ENCODE measurements at places on chromosomes 2 and 18.

- no peak for DNase-seq
These were observed 29.2 kb upstream of the CDH7 start for GRCh38 chr18:65721619-65722018.

GRCh38 chr18:13390196-13390595 lies 171.6 kb downstream of the LDLRAD4 start:
- no peak for DNase-seq

DNA sequence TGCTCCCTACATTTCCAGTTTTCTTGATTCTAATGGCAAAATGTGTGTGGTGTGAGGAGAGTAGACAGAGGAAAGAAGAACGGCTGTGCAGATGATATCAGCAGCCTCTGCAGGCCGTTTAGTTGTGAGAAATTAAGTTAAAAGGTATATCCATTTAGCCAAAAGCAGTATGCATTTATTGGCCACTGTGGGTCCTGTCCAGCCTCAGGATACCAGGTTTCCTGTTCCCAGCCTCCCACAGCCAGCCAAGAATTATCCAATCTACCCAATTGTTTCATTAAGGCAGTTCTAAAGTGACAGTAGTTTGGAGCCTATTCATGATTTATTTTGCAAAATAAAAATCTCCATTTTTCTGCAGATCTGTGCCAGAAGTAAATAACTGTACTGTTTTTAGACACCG lies 107.5 kb downstream of the TMEM18 start:
- no peak for DNase-seq

GRCh38 chr2:104163611-104164130 lies 690.2 kb upstream of the POU3F3 start:
- DNase-seq, result no peak

- no peak for DNase-seq
These were observed 46.5 kb downstream of the UNC50 start for GRCh38 chr2:98654699-98655495.

- no peak for DNase-seq
These were observed 50.6 kb upstream of the STAT1 start for GRCh38 chr2:191064590-191064989.

- DNase-seq, result no peak
These were observed 381.5 kb upstream of the ETAA1 start for GRCh38 chr2:67015681-67016080.

- no peak for DNase-seq
These were observed 8.0 kb downstream of the TUBA3E start for GRCh38 chr2:130190237-130190636.

DNA sequence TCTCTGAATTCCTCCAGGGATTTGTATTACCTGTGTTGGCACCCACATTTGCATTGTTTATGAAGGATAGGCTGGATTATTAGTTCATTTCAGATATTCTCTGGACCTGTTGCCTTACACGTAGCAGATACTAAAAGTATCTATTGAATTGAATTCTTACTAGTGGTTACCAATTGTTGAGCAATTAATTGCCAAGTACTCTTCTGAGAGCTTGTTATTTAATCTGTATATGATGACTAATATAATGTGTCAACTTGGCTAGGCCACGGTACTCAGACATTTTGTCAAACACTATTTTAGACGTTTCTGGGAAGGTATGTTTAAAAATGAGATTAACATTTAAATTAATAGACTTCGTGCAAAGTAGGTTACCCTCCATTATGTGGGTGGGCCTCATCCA lies 2.5 kb upstream of the SPP2 start:
- no peak for DNase-seq

GRCh38 chr2:7405861-7406715 lies 488.9 kb downstream of the RNF144A start:
- no peak for DNase-seq

- DNase-seq, result no peak
These were observed 101.3 kb downstream of the PID1 start for GRCh38 chr2:229169751-229170150.

DNA sequence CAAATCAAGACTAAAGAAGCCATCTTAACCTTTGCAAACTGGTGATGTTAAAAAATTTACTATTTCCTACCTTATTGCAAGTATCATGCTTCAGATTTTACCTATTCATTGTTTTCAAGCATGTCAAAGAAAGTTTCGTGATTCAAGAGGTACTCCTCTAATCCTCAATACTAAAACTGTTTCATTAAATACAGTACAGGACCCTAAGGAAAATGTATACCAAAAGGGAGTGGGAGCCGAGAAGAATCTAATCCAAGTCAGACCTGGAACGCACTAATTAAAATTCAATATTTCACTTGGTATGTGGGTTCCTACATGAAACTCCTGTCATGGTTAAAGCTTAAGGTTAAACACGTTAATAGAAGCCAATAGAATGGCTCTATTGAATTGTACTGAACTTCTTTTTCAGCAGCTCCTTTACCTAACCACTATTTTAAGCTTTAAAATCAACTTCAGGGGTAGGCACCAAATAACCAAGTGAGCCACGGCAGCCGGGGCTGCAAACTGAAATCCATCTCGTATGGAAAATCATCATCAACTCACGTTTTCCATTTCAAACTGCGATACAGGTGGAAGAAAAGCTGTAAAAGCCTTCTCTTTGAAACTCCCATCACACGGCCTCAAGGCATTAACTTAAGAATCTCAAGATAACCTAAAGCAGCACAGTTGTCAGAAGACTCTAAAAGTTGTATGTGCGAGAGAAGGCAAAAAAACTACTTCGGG lies 188.8 kb downstream of the ZEB2 start:
- DNase-seq, result no peak

- no peak for DNase-seq
These were observed 1.0 kb downstream of the PSTPIP2 start for GRCh38 chr18:46070815-46071652.

DNA sequence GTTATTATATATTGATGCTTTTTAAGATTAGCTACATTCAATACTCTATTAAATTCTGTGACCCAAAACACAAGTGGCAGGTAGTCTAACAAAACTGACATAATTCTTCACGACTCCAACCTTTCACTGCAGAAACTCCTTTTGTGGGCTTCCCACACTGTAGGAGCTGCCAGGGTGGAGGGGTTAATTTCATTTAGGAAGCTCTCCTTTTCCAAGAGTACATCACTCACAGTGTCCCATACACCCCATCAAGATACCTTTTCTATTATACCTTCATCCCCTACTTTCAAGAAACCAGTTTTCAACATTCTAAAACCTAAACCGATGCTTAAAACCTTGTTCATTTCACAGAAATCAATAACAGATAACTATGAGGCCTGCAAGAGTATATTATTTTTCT lies 825 bp downstream of the THUMPD2 start:
- no peak for DNase-seq

- DNase-seq, result no peak
These were observed 199.2 kb upstream of the SMAD2 start for GRCh38 chr18:48129621-48130082.

DNA sequence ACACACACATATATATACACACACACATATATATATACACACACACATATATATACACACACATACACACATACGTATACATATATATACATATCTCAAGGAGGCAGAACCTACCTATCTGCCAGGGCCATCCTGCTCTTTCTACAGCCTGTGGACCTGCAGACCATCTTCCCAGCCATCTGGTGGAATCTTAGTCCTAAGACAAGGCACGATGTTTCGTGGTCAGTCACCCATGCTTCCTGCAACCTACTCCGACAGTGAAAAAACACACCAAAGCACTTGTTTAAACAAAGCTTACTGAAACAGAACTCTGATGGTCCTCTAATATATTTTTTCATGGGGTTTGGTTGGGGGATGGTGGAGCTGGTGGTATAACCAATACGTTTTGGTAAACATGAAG lies 164.2 kb upstream of the ZNF521 start:
- no peak for DNase-seq

DNA sequence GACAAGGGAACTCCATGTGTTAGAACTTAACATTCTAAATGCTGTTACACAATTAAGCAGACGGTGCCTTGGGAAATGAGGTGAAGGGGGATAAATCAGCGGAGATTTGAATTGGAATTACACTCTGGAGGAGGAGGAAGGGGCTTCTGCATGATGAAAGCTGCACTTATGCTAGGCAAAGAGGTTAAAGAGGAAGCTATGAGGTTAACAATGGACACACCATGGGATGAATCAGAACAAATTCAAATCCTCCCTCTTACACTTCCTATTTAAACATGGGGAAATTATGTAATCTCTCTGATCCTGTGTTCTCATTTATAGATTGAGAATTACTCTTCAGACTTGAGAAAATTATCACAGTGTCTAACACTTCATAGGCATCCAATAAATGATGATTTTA lies 121.5 kb upstream of the SIX2 start:
- DNase-seq, result no peak

DNA sequence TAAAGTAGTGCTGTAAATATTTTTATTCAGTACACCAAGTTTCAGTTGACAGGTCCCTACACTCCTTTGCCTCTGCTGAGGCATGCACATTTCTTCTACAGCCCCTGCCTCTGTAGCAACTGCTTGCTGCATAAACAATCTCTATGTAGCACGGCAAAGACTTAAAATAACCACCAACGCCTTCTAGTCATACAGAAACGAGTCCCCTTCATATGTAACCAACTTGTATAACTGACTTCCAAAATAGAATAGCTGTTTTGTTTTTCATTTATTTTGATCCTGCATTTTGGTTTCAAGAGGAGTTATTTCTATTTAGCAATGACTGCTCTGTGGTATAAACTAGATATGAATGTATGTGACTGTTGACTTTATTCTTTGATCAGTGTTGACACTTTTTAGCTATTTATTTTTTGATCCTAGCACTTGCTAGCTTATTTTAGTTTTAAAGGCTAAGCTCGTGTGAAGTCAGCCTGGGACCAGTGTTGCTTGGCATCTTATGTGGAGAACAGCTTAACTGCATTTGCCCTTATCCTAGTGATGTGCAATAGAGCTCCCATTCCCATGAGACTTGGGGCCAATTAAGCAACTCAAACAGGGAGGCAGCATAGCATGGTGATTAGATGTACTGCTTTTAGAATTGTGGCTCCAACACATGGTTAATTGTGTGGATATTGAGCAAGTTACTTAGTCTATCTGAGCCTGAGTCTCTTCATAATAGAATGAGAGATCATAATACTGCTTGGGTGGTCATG lies 79.6 kb downstream of the HRH4 start:
- no peak for DNase-seq

DNA sequence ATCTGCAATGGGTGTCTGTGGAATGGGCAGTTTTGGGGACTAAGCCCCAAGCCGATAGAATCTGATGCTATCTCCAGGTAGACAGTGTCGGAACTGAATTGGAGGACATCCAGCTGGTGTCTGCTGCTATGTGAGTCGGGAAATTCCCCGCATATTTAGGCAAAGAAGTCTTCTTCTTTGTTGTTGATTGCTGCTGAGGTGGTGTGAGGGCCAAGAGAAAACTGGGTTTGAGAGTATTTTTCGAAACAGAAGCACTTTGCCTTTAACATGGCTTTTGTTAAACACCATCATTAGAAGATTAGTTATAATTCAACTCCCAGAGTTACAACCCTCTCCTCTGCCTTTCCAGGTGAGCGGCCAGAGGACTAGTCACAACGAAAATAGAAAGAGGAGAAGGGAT lies 49.4 kb upstream of the ACTR3 start:
- no peak for DNase-seq

GRCh38 chr2:162021516-162022058 lies 52.4 kb downstream of the DPP4 start:
- DNase-seq, result no peak

DNA sequence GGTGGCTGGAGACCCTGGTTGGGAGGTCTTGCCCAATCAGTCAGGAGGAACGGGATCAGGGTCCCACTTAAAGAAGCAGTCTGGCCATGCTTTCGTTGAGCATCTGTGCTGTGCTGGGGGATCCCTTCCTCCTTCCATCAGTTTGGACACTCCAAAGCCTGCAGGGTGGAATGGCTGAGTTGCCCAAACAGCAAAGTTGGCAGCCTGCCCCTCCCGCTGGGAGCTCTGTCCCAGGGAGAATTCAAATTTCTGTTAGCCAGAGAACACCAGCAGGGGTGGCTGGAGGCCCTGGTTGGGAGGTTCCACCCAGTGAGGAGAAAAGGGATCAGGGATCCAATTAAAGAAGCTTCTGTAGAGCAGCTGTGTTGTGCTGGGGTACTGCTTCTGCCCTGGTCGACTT lies 96.9 kb upstream of the CTAGE1 start:
- DNase-seq, result no peak

DNA sequence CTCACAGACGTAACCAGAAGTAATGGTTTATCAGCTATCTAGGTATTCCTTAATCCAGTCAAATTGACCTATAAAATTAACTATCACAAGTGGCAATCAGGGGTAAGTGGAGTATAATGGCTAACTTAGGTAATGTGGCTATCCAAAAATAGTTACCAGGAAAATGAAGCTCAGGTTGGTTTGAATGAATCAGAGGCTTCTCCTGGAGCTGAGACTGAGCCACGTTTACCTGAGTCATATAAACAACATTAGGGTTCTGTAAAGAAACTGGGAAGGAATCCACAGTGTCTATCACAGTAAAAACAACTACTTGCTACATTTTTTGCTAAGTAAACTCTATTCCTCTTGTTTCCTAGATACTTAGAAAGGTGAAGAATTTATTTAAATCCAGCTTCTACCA lies 236.0 kb upstream of the SPHKAP start:
- DNase-seq, result no peak

DNA sequence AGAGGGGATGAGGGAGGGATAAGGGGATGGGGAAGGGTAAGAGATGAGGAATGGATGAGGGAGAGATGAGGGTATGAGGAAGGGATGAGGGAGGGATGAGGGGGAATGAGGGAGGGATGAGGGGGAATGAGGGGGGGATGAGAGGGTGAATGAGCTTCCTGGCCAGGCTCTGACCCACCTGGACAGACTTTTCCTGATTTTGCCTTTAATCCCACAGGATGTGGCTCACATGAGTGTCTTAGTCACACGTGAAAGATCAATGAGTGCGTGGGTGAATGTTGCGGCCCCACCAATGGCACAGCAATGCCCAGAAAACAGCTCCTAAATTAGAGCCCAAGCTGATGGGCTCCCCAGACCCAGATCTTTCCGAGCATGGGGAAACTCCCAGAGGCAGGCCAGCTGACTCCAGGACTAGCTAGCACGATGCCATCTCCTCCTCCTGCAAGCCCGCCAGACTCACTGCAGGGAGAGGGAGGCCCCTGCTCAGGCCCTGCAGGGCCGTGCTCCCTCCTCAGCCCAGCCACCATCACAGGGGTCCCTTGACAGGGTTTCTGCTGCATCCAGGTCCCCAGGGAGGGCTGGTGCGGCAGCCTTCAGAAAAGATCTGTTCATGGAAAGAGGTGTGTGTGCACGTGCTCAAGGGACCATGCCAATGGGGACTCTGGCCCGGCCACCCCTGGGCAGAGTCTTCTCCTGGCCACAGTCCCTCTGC lies 41.4 kb downstream of the AQP12A start:
- DNase-seq, result no peak

GRCh38 chr2:150882751-150883612 lies 378.7 kb downstream of the RBM43 start:
- DNase-seq, result no peak

GRCh38 chr2:144396318-144396717 lies 123.6 kb downstream of the ZEB2 start:
- no peak for DNase-seq

GRCh38 chr2:12278217-12278750 lies 438.5 kb upstream of the TRIB2 start:
- no peak for DNase-seq

- DNase-seq, result no peak
These were observed 287.9 kb upstream of the EPAS1 start for GRCh38 chr2:46009315-46009714.

GRCh38 chr2:146094185-146094584 lies 1574.3 kb upstream of the ZEB2 start:
- DNase-seq, result no peak

GRCh38 chr2:111238296-111238695 lies 117.6 kb downstream of the BCL2L11 start:
- DNase-seq, result no peak
